Thoracic aorta (tissue), 2 donors: ENCODE measurements at places on chromosomes 4 and X.

GRCh38 chrX:14864631-14865030 is 8.2 kb downstream of the FANCB start:
- no peak for DNase-seq

DNA sequence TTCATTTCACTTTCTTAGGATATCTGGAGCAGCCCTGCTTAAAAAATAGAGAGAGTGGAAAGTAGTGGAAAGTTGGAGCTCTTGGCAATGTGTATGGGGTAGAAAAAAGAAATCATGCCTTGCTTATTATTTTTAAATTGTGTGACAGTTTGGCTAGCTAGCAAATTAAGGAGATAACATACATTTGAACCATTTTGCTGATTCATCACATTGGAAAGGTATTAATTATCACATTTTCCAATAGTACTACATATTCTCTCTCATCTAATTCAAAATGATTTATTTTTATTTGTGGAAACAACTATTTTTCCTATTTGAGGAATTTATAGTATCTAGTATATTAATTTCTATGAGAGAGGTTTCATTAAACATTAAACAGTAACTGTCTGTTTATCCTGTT is 280.4 kb downstream of the KLHL4 start:
- no peak for DNase-seq

- DNase-seq = no peak
Observed at GRCh38 chrX:103398421-103398864, 22.1 kb downstream of the BEX3 start.

DNA sequence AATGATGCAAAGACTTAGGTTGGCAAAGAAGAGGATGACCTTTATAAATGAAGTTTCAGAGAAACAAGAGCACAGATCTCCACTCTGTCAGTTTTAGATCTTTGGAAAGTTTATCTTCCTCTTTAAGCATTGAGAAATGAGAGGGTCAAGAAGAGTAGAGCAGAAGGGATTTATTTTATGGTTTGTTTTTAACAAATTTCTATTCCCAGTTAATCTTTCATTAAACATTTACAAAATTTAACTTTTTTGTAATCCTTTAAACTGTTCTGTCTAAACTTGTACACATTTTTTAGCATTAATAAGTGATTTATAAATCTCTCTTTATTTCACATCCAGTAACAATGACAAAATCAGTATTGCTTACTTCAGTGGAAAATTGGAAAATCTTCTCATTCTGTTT is 875.0 kb upstream of the IGFBP7 start:
- DNase-seq = no peak

DNA sequence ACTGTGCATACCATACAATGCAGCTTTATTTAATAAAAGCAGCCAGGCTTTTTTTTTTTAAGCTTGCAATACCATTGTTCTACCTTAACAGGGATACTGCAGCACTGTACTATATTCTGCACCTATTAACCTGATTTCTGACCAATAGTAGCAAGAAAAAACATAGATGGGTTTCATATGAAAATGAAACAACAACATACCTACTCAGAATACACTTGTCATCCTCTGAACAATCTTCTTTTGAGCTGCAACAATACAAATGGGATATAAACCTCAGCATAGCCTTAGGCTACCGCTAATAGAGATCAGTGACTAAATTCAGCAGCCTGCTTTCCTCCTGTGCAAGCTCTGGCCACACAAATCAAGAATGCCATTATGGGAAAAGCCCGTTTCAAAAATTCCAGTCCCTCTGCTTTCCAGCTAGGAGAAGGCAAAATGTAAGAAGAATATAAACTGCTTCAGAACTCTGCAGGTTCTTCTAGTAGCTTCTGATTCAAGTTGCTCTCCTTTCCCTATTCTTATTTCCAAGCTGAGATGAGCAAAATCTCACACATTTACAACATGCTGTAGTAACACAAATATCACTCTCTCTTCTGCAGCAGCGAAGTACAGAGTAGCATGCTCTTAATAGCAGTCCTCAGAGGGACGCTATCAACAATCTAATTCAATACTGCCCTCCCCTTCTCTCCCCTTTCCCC is 143.4 kb downstream of the KLHL13 start:
- no peak for DNase-seq

- no peak for DNase-seq
Observed at GRCh38 chr4:151098979-151099228, 524 bp upstream of the RPS3A start.

DNA sequence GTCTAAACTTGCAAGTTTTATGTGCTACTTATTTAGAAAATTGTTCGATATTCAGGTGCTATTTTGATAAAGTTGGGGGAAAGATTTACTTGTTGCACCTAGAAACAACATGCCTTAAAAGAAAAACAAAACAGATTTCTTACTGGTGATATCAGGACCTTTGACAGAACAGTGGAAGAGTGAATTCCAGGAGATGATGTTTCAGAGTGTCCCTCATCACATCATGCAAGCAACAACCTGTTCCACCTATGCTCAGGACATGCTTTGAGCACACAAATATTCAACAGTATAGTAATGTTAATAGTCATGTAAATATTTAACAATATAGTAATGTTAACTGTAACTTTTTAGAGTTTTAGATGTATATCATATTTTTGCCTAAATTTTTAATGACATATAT is 23.9 kb upstream of the RNF128 start:
- no peak for DNase-seq

DNA sequence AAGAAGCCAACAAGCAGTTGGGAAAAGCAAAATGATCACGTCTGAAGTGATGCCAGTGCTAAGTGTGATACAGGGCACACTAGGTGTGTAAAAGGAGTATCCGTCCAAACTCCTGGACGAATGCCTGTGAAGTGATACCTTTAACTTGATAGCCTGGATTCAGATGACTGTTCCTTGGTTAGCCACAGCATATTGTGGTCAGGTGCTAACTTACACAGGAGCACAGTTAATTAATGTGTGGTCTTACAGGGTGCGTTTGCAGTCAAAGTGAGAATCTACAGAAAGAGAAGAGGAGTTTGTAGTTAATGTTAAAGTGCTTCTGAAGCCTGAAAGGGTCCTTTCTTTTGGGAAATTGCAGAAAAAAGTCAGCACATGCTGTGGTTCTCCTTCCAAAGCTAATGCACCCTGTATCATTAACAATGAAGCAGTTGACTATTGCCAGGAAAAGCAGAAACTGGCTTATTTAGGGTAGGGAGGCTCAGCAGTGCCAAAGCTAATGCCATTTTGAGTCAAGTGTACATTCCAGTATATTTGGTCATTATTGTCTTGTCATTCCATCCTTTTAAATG is 61.1 kb downstream of the DCLK2 start:
- DNase-seq = no peak

DNA sequence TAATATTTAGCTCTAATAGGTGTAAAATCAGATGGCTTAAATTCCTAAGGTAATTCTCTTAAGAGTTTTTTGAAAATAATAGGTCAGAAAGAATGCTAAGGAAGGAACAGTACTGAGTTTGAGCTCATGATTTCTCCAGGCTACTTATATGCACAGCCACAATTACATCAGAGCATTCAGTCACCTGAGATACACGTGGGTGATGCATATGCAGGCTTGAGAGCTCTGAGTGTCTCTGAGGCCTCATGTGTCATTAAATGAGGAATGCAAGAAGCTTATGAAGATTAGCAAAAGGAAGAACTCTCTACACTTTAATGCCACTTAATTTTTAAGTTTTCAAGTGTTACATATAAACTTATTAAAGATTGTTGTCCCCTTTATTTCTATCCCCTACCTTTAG is 124.0 kb upstream of the STIM2 start:
- DNase-seq = no peak
